ENCODE measurements at places on chromosomes 12 and 14.

DNA sequence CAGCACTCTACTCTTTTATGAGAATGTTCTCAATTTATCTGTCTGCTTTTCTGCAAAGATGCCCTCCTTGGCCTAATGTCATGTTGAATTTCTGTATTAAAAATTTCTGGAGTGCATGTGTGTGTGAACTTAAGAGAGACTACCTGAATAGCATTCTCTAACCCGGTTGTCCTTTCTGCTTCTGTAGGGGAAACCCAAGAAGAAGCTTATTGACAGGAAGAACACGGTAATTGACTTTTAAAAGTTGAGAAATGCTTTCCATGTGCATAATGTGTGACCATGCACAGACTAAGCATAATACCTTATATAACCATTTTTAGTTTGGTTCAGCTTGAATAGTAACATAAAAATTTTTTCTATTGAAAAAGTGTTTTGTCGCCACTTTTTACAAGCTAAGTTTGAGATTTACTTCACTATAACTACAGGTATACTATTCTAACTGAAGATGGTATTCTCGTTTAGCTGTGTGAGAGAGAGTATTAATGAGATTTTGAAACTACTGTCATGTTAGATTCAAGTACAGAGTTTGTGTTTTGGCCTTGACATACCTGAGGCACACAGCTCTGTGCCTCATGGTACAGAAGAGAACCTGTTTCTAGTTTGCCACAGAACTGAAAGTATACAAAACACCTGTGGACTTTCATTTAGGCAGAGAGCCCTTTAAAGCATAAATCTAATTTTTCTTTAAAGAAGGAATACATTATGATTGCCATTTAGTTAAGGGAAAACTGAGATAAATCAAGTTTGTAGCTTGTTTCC is 96.8 kb downstream of the TTLL5 start:
- no peak for DNase-seq

DNA sequence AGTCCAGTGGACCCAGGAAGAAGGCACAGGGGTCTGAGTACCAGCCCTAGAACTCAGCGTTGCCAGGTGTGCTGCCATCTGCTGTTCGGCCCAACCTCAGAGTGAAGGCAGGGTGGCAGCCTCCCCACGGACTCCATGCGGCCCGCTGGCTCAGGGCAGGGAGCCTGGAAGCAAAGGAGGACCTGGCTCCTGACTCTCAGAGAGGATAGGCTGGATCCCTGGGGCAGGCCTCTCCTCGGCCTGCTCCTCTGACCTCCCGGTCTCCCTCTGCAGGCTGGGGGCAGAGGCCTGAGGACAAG is 10.1 kb downstream of the MCRS1 start:
- no peak for DNase-seq

GRCh38 chr12:102480406-102480805 is at the start of gene IGF1:
Gene IGF1, minus strand, starts transcription at chr12:102480563. Its CDS starts 182 bp downstream, at chr12:102480381.
- DNase-seq, result no peak

DNA sequence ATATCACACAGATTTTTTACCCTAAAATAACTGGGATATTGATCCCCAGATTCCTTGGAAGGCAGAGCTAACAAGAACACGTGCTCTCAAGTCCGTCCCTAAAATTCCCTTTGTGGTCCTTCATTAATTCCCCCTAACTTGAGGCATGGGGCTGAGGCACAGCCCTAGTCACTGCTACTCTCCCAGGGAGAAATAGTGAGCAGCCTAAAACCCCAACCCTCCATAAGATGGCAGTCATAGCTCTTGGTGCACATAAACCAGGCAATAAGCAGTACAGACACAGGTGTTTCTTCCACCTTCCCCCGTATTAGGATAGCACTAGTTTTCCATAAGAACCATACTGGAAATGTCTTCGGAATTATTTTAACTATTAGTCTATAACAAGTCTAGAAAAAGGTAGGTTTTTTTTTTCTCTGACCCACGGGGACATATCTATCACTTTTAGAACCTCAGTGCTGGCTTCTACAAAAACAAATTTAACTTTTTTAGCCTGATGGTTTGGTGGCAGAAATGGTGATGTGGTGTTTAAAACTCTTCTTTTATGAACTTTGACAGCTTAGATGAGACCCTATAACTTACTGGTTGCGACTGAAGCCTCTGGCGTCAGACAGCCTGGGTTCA is 3.1 kb upstream of the ARHGEF40 start:
- DNase-seq, result no peak

DNA sequence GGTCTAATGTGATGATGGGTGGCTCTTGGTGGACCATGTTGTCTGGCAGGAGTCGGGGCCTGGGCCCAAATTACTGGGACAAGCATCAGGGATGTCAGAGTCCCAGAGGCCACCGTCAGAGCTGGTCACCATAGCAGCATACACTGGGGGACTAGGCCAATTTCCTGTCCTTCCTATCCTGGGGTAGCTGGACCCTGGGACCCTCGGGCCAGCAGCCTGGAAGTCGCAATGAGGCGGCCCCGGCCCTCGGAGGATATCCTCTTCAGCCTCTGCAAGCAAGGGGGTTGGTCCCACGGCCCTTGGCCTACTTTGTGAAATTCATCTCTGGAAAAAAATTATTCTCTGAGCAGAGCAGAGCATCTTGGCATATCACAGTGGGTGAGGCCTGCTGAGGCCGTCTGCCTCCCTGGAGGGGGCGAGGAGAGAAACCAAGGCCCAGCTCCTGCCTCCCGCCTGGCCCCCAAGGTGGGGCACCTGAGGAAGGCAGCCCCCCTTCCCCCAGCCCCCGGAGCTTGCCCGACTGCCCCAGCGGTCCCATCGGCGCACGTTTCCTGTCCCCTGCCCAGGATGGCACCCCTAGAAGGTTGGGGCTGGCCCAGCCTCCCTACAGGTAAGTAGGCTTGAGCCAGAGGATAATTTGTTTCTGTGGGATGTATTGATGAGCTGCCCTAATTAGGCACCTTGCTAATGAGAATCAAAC is 135.0 kb upstream of the MYL2 start:
- DNase-seq, result no peak

DNA sequence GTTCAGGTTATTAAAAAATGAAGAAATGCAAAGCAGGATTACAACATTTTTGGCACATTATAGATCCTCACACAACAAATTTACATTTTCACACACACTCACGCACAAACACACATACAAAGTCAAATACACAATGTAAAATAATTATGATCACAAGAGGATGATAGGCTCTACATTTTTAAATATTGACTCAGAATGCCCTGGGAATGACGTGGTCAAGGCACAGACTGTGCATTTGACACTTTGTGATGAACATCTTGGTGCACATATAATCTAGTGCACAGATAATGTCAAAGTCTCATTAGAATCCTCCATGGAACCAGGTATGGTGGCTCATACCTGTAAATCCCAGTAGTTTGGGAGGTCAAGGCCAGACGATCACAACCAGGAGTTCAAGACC is 49.4 kb downstream of the DPF3 start:
- DNase-seq, result no peak

DNA sequence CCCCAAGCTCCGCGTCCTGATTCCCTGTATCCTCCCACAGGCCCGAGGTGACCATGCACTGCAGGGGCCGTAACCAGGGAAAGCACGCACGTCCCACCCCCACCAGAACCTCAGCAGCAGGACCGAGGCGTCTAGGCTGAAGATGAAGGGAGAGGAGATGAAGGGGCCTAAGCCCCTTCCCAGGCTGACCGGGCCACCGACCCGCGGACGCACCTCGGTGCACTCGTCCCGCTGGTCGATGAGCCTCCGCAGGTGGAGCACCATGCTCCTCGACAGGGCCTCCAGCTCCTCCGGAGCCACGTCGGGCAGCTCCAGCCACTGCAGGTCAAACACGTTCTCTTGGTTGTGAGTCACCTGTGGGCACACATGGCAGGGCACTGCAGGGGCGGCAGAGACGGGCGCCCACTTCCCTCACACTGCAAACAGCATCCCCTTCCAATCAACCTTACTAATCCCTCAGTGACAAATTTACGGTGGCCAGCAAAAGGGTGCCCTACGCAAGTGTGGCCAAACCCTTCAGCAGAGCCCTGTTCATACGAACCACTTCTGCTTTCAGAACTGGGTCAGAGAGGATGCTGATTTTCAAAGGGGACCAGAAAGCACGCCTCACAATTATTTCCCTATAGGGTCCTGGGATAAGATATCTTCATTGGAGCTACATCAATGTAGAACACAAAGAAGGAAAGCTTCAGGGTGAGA is 77.8 kb downstream of the CCDC88C start:
- DNase-seq, result no peak

- DNase-seq, result no peak
Measured at GRCh38 chr14:63193236-63193635, 11.0 kb upstream of the RHOJ start.

DNA sequence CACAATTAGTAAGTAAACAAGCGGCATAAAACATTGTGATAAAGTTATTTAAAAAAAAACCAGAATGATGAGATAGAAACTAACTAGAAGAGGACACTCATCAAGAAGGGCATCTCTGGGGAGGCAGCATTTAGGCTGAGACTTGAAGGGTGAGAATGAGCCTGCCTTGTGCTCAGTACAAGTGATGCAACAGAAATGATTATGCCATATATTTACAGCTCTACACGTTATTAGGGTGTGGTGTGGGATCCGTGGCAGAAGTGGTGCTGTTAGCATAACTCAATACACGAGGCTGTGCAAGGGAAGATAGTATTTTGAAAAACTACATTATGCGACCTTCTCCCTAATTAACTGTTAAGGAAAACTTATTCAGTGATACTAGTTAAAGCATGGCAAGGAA is 178.5 kb upstream of the ATF7IP start:
- DNase-seq, result no peak

- no peak for DNase-seq
Measured at GRCh38 chr12:132284071-132284826, 45.1 kb downstream of the GALNT9 start.

DNA sequence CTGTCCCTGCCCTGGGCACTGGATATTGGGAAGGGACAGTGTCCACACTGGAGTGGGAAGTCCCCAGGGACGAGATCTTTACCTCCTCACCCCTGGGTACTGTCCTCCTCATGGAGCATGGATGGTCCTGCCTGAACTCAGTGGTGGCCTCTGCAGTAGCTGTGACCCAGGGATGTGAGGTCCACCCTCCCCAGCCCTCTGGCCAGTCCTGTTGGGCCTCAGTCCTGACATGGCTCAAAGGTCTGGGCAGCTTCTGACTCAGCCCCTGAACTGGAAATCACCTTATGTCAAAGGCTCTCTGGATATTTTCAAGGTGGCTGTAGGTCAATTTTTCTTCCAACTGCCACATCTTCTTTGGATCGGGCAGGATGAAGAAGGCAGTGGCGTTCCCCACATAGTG is 24.4 kb downstream of the SERPINA1 start:
- DNase-seq, result no peak

GRCh38 chr14:30873308-30874119 is 845 bp upstream of the COCH start:
- no peak for DNase-seq

DNA sequence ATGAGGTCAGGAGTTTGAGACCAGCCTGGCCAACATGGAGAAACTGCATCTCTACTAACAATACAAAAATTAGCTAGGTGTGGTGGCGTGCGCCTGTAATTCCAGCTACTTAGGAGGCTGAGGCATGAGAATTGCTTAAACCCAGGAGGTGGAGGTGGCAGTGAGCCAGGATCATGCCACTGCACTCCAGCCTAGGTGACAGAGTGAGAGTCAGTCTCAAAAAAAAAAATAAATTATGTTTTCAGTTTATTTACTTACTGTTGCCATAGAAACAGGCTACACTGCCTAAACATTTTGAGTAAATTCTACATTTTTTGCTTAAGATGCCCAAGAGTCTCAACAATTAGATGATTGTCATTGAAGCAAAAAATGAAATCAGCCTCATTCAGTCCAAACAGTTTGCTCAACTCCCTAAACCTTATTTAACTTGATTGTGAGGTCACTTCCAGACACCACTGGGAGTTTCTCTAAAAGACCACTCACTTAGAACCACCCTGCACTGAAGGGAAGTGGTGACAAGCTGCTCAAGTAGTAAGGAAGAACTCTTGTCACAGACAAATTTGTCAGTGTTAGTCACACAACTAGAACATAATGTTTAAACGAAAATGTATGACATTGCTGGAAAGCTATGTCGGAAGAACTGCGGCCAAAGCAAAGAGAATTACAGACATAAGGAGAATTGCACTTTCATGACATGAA is 9.8 kb upstream of the GNPNAT1 start:
- DNase-seq, result no peak

DNA sequence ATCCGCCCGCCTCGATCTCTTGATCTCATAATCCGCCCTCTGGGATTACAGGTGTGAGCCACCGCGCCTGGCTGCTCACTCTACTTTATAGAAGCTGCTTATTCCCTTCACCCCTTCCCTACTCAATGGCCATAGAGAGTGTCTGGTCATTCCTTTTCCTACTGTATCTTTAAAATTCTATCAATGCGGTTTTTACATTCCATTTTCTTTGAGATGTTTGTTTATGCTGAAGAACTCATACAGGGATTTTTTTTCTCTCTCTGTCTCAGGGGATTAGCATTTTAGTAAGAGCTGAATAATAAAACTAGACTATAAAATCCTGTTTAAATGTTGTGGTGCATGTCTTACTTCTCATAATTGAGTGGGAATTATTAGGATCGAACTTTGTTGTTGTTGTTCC is 218.6 kb upstream of the FOXN3 start:
- DNase-seq, result no peak

DNA sequence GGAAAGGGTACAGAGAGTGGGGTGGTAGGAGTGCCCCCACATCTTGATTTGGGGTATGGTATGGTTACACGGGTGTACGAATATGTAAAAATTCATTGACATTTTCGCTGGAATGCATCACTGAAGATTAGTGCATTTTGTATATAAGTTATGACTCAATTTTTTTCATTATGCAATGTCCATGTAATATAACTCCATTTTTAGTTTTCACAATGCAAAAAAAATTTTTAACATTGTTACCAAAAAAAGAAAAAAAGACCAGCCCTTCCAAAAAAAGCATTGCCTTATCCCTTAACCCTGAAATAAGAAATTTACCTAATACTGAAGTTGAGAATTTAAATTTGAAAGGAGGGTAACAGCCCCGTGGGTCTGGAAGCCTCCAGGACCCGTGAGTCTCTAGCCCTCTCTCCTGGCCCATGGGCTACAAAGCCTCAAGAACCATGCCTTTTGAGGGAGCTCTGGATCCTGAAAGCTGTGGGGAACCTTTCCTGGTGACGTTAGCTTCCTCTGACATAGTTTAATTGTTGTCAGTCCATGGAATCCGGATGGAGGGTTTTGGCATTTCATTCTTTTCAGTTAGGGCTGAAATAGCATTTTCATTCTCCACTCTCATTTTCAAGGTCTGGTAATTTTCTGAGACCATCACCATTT is 55.6 kb upstream of the ACTN1 start:
- DNase-seq, result no peak
